ENCODE measurements at places on chromosomes 3 and 15.

DNA sequence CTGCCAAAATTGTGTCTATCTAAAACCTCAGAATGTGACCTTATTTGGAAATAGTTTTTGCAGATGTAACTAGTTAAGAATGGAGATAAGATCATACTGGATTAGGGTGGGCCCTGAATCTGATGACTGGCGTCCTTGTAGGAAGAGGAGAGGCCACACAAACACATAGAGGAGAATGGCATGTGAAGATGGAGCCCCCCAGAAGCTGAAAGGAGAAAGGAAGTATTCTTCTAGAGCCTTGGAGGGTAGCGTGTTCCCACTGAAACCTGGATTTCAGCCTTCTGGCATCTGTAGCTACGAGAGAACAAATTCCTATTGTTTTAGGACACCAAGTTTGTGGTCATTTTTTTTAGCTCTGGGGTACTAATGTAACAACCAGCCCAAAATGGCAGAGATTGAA is 423.0 kb upstream of the TPM1 start:
- no peak for DNase-seq

DNA sequence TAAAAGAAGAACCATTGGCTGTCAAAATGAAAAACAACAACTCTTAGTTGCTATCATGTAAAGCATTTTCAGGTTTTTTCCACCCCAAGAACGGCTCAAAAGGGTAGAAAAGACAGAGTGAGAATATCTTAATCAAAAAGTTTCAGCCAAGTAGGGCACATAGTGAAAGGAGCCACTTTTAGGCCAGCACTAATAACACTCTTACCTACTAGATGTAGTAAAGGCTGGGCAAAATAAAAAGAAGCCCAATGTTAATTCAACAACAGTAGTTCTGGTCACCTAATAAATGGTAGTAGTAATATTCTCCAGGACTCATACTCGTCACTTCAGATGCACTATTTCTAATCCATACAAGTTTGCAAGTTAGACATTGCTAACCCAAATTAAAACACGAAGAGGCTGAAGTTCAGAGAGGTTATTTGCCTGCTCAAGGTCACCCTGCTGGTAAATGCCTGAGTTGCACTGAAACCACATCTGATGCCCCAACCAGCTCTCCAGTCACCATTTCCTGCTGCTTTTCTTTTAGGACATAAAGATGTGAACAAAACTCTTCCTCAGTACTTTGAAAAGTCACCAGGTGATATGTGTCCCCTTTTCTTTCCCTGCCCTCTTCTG is 7.5 kb downstream of the GOLIM4 start:
- DNase-seq = no peak

- no peak for DNase-seq
These were observed 9.6 kb downstream of the DNAH1 start for GRCh38 chr3:52325686-52326085.

DNA sequence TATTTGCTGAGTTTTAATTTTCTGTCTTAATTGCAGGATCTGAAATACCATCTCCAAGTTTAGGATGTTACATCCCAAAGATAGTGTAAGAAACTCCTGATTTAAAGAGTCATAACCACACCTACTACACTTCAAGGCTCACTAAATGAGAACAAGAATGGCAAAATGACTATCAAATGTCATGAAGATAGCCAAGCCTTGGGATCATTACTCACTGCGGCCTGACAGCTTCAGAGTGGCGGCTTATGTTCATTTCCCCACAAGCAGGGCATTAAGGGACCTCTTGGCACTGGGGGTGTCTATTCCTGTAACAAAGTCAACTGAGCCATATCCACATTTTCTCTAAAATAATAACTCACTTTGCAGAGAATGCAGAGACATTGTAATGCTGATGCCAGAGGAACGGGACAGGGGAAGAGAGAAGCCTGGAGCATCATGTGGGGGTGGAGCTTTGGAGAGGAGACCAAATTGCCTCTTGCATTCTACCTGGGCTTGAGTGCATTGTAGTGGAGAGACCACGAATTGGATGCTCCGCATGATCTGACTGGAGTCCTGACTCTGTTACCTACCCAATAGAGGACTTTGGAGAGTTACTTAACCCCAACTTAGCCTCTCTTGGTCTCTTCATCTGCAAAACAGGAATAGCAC is 219.2 kb downstream of the OPA1 start:
- DNase-seq = no peak

- no peak for DNase-seq
These were observed 31.5 kb upstream of the FAM107A start for GRCh38 chr3:58608648-58609047.

DNA sequence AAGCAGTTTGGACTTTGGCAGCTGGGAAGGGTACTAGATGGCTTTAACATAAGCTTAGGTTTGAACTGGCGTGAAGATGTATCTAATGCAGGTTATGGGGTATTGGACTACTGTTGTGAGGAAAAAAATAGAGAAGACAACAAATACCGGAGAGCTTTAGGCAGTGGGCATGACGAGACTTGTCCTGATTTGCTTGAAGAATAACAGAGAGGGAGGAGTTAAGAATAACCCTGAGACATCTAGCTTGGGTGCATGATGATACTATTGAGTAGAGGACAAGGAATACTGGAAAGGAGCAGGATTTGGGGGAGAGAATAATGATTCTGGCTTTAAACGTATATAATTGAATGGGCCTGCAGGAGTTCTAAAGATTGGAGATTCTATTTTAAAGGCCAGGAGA is 249.5 kb upstream of the AZI2 start:
- DNase-seq = no peak

GRCh38 chr15:92661069-92661468 is 5.5 kb upstream of the FAM174B start:
- DNase-seq = no peak

- no peak for DNase-seq
These were observed 1.6 kb downstream of the ANKRD63 start for GRCh38 chr15:40281057-40281800.

DNA sequence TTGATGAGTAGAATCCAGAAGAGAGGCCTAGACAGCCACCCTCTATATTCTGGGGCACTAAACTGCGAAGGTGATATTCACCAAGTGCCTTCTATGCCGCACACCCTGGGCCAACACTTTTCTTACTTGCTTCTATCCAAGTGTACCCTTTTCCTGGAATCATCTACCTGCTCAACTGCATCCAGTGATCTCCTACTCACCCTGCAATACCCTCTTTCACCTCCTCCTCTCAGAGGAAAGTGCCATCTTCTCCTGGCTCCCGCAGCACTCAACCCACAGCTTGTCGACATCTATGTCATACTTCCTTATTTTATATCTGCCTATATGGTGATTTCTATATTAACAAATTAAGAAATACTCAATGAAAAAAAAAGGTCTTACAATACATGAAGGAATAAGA is 28.6 kb upstream of the LMCD1 start:
- DNase-seq = no peak

DNA sequence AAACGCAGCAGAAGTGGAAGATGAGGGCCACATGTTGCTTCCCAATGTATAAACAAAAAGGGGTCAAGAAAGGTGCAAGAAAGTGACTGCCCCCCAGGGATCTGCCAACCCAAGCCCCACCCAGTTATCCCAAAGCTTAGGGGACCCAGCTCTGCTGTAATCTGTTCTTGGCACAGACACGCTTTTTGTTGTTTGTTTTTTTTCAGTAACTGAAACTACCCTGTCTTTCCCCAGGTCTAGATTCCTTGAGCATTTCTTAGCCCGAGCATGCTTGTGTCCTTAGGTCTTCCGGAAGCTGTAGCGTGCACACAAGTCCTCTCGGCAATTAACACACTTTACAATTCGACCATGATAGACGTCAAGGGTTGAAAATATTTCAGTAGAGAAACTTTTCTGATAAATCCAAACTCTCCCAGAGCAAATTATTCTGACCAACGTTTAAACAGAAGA is 8.5 kb upstream of the PPARG start:
- no peak for DNase-seq

GRCh38 chr15:91995146-91995545 is 141.6 kb downstream of the SLCO3A1 start:
- no peak for DNase-seq

Measured in activated T-cell treated with anti-CD3 and anti-CD28 coated beads, Interleukin-2, amount 50 U/mL, for 48 hours (primary cell).